ENCODE measurements at places on chromosomes 7 and 10.
A peak's percentile ranks its signal among the peaks of the same experiment; 100 is the strongest.

- no peak for DNase-seq
Measured at GRCh38 chr7:36957620-36958019, 233.3 kb upstream of the AOAH start.

GRCh38 chr10:93599778-93600177 is 1.3 kb downstream of the RBP4 start:
- DNase-seq: no peak

- peak; percentile 98 for DNase-seq
Measured at GRCh38 chr7:128827248-128827958, 2.8 kb upstream of the FLNC start.

GRCh38 chr7:30974605-30975255 is 11.0 kb downstream of the GHRHR start:
- DNase-seq: peak; percentile 40

DNA sequence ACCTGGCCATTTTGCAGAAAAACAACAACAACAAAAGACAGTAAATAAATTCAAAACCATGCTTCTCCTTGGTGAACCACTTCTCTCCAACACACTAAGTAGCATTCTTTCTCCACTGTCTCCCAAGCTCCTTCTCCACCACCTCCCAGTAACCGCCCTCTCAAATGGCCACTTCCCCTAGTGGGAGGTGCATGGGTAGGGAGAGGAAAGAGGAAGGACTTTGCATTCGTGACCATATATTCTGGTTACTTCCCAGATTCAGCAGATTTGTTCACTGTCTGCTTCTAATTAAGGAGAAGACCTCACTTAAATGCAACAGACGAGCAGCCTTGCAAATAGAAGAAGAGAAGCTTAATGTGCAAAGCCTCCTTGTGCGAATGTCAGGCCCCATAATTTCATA is 166.8 kb downstream of the SORCS1 start:
- DNase-seq: no peak

GRCh38 chr7:21568762-21569161 is 25.9 kb downstream of the DNAH11 start:
- DNase-seq: no peak

DNA sequence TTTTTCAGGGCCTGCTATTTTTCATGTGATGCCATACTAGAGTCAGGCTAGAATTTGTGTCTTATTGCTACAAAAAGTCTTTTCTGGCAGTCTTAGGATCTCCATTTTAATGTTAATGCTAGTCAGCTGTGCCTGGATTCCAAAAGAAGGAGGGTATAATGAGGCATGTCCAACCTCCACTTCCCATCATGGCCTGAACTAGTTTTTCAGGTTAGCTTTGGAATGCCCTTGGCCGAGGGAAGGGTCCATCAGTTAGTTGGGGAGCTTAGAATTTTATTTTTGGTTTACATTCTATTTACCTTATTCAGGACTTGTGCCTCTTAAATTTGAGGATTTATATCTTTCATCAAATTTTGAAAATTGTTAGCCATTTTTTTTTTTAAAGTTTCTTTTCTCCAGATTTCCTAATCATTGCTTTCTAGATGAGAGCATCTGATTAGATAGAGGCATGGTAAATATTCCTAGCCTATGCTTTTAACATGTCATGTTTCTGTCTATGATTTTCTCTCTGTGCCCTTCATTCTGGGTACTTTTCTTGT is 6.5 kb upstream of the ZNF777 start:
- DNase-seq: no peak

- peak; percentile 75 for DNase-seq
Measured at GRCh38 chr10:31146491-31147209, 115.0 kb upstream of the ZNF438 start.

Measured in fibroblast of gingiva (primary cell).